ENCODE measurements at places on chromosomes 6 and 20.

GRCh38 chr6:135883045-135883444 lies 31.5 kb downstream of the PDE7B start:
- DNase-seq, result no peak
- H3K27ac ChIP-seq, result no peak overlapping the region
- no peak overlapping the region for H3K4me3 ChIP-seq

- no peak for DNase-seq
- H3K27me3 ChIP-seq, result no peaks in the 10 kb centered on the region
- no peak overlapping the region for H3K27ac ChIP-seq
Observed at GRCh38 chr20:57342829-57343228, 8.2 kb upstream of the RAE1 start.

GRCh38 chr6:147676495-147677199 lies 168.2 kb downstream of the SAMD5 start:
- H3K27me3 ChIP-seq, result no peaks in the 10 kb centered on the region
- no peaks in the 10 kb centered on the region for H3K36me3 ChIP-seq
- no peak overlapping the region for H3K27ac ChIP-seq
- H3K4me1 ChIP-seq, result no peaks in the 10 kb centered on the region
- H3K4me3 ChIP-seq, result no peak overlapping the region
- no peak for DNase-seq

- H3K4me3 ChIP-seq, result no peak overlapping the region
- no peak overlapping the region for H3K27ac ChIP-seq
- H3K4me1 ChIP-seq, result no peaks in the 10 kb centered on the region
- H3K36me3 ChIP-seq, result no peaks in the 10 kb centered on the region
- no peak for DNase-seq
Observed at GRCh38 chr6:134937426-134937825, 12.5 kb downstream of the ALDH8A1 start.

DNA sequence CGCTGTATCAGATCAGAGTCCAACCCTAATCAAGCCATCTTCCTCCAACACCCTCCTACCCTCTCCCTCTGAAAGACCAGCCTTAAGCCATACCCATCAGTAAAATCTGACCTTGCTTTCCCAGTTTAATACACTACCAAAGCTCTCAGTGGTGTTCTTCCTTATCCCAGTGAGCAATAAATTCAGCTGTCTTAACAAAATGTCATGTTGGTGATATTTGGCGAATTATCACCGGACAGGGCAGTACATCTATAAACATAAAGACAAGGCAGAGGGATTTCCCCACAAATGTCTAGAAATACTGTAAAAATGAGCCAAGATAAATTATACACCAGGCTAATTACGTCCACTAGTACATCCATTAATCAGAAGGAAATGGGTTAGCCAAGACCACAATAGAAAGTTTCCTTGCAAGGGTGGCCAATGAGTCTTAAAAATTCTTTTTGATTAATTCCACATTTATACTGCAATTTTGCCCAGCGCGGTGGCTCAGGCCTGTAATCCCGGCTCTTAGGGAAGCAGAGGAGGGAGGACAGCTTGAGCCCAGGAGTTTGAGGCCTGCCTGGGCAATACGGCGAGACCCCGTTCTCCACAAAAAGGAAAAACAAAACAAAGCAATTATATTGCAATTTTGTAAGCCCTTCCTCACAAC lies 905 bp downstream of the RARS2 start:
- H3K27ac ChIP-seq, result peak overlapping the region; percentile 79
- H3K4me1 ChIP-seq, result peaks cover 4% of the 10 kb centered on the region
- H3K4me3 ChIP-seq, result peak overlapping the region; percentile 85
- no peaks in the 10 kb centered on the region for H3K27me3 ChIP-seq
- no peak for DNase-seq

DNA sequence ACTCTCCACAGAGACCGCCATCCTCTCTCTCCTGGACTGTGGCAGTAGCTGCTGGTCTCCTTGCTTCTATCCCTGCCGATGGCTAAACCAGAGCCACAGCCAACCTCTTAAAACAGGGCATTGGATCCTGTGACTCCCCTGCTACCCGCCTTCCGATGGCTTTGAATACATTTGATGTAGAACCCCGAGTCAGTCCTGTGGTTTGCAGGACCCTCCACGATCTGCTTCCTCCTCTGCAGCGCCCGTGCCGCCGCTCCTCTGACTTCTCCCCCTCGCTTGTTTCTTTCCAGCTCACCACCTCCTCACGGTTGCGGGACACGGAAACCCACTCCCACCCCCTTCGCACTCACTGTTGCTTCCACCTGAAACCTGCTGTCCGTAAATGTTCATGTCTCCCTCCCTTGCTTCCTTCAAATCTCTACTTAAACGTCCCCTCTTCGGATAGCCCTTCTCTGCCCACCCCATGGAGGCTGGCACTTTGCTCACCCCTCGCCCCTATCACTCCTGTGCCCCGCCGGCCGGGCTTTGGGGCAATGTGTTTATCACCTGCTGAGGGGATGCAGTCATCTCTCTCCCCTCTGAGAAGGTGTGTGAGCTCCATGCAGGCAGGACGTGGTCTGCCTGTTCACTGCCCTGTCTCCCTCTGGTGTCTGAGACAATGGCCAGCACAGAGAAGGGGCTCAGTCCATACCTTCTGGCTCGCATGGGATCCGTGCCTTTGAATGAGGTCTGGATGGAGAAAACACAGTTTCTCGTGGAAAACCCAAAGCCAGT lies 67.8 kb downstream of the GFOD1 start:
- H3K4me1 ChIP-seq, result no peaks in the 10 kb centered on the region
- no peak overlapping the region for H3K27ac ChIP-seq
- H3K27me3 ChIP-seq, result no peaks in the 10 kb centered on the region
- H3K4me3 ChIP-seq, result no peak overlapping the region

DNA sequence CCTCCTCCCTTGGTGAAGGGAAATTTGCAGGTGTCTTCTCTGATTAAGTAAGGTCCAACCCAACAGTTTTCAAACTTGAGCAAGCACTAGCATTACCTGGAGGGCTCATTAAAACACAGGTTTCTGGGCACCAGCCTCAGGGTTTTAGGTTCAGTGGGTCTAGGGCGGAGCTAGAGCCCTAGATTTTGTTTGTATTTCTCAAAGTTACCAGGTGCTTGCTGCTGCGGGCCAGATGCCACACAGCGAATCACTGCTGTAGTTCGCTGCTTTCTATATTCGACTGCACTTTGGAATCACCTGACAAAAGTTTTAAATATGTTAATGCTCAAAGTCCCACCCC lies 869 bp downstream of the COL21A1 start:
- no peak overlapping the region for H3K27ac ChIP-seq
- no peaks in the 10 kb centered on the region for H3K4me1 ChIP-seq
- no peaks in the 10 kb centered on the region for H3K27me3 ChIP-seq
- no peak for DNase-seq

- H3K27ac ChIP-seq, result peak overlapping the region; percentile 91
- H3K4me1 ChIP-seq, result no peaks in the 10 kb centered on the region
- H3K27me3 ChIP-seq, result no peaks in the 10 kb centered on the region
- peak overlapping the region; percentile 56 for H3K4me3 ChIP-seq
Observed at GRCh38 chr6:75244063-75244584, 523 bp upstream of the COX7A2 start.

DNA sequence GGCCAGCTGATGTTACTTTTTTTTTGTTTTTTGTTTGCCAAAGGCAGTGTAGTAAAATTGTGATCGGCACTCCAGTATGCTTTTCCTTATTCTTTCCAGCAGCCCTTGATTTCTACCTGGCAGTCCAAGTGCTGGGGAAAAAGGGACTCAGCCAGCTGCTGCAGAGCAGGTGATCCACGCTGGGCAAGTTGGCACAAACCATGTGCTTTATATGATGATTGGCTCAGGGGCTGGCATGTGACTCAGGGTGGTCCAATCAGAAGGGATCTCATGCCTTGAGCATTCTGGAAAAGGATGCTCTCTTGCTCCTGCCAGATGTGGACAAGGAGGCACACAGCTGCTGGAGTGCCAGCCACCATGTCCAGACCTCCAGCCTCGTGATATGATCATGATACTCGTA lies 54.5 kb downstream of the SULF2 start:
- H3K4me3 ChIP-seq, result no peak overlapping the region
- no peaks in the 10 kb centered on the region for H3K4me1 ChIP-seq
- H3K27ac ChIP-seq, result no peak overlapping the region
- no peaks in the 10 kb centered on the region for H3K36me3 ChIP-seq

GRCh38 chr20:7891705-7892104 lies 48.6 kb downstream of the HAO1 start:
- no peak for DNase-seq
- no peaks in the 10 kb centered on the region for H3K36me3 ChIP-seq
- H3K27ac ChIP-seq, result no peak overlapping the region
- no peaks in the 10 kb centered on the region for H3K4me1 ChIP-seq
- no peaks in the 10 kb centered on the region for H3K27me3 ChIP-seq

DNA sequence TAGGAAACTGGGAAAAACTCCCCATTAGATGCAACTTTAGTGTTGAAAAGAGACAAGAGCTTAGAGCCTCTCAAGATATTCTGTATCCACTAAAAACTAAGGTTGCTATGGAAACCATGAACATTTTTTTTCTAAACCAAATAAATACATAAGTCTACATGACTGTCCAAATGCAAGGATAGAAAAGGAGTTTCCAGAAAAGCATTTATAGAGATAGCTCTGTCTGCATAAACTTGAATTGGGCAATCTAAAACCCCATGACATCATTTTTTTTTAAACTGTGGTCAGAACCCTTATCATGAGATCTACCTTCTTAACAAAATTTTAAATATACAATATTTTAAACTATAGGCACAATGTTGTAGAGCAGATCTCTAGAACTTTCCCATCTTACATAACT lies 36.4 kb upstream of the FAM83B start:
- no peak for DNase-seq
- no peaks in the 10 kb centered on the region for H3K36me3 ChIP-seq
- no peaks in the 10 kb centered on the region for H3K27me3 ChIP-seq
- H3K27ac ChIP-seq, result no peak overlapping the region
- no peaks in the 10 kb centered on the region for H3K4me1 ChIP-seq
